ENCODE measurements at places on chromosomes 4 and X.

- no peak for DNase-seq
Observed at GRCh38 chr4:184293552-184293951, 75.9 kb upstream of the ENPP6 start.

DNA sequence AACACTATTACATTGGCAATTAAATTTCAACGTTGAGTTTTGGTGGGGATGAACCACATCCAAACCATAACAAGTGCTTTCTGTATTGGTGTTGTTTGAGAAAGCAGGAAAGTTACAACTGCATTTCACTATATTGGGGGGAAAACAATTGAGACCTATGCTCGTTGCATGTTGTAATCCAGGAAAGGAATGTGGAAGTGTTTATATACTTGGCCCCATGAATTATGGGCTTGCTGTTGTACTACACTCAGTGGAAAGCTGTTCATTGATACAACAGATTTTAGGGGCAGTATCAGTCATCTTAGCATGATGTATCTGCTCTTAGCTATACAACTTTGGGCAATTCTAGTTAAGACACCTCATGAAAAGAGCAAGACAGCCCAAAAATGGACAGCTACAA is 52.4 kb downstream of the KLHL5 start:
- no peak for DNase-seq

DNA sequence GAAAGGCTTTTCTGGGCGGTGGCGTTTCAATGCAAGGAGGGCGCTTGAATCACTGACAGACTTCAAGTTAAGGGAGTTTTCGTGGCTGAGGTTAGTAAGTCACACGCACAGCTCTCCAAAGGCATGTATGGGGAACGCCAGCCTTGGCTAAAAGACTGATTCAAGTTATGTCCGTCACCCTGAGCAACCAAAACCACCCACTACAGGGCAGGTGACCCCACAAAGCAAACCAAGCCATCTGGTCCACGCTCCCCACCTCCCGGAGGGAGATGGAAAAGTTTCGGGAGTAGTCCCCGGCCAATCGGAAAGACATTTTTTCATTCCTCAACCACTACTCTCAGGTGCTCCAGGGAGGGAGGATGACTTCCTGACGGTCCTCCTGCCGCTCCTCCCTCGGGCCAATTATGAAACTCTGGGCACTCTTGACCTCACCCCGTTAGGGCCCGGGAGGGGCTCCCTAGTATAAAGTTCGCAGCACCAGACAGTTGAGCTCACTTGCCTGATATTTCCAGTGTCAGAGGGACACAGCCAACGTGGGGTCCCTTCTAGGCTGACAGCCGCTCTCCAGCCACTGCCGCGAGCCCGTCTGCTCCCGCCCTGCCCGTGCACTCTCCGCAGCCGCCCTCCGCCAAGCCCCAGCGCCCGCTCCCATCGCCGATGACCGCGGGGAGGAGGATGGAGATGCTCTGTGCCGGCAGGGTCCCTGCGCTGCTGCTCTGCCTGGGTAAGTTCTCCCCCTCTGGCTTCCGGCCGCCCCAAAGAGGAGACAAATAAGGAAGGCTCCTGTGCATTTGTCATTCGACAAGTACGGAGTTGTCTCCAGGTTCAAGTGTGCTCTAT is at the start of gene EREG:
Gene EREG, plus strand, starts transcription at position 494 of the 840 bp plus-strand sequence. Its CDS starts 164 bp downstream, at position 658.
- no peak for DNase-seq

DNA sequence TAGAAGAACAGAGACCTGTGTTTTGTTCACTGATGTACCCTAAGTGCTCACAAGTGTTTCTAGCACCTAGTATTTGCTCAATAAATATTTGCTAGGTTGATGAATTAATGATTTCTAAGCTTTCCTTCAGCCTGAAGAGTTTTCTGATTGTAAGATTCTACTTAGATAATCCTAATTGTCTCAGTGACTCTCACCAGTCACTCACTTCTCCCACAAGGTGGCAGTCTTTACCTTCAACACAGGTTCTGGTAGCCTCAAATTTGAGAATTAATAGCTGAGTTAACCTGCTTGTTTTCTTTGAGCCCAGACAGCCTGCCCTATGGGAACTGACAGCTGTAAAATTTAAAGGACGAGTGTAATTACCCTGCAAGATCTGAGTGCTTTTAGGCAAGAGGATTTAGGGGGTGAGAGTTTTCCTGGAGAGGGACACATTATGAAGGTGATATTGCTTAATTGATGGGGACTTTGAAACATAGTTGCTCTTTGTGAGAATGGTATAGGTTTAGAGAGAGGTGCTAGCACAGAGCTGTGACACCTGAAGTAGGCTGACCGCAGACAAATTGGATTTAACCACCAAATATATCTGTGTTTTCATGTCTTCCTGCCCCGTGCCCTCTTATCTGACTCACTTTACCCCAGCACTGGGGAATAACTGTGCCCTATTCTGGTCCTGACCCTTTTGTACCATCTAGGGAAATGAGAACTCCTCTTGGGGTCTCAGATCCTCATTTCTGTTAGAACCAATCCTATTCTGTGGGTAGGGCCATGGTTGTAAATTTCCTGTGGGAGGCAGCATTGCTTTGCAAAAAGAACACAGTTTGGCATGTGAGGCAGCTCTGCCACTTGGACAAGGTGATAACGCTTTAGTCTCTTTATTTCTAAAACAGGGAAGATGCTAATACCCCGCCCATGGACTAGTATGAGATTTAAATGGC is 27.7 kb downstream of the CD38 start:
- no peak for DNase-seq

- DNase-seq: no peak
Observed at GRCh38 chr4:24103434-24104157, 213.7 kb upstream of the PPARGC1A start.

DNA sequence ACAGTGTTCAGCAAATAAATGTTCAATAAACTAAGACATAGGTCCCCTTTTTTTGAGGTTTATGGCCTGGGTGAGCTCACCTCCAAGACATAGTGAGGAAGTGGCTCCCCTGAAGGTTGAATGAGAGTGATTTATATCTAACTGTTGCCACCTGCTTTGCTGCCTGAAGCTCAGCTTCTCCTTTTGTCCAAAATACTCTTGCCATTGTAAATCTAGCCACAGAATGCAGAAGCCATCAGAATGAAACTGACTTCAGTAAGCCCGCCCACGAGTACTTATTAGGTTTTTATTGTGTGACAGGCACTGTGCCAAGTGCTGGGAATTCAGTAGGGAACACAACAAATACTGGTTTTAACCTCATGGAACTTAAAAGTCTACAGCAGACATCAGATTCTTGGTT is 18.0 kb downstream of the SPINK2 start:
- no peak for DNase-seq

DNA sequence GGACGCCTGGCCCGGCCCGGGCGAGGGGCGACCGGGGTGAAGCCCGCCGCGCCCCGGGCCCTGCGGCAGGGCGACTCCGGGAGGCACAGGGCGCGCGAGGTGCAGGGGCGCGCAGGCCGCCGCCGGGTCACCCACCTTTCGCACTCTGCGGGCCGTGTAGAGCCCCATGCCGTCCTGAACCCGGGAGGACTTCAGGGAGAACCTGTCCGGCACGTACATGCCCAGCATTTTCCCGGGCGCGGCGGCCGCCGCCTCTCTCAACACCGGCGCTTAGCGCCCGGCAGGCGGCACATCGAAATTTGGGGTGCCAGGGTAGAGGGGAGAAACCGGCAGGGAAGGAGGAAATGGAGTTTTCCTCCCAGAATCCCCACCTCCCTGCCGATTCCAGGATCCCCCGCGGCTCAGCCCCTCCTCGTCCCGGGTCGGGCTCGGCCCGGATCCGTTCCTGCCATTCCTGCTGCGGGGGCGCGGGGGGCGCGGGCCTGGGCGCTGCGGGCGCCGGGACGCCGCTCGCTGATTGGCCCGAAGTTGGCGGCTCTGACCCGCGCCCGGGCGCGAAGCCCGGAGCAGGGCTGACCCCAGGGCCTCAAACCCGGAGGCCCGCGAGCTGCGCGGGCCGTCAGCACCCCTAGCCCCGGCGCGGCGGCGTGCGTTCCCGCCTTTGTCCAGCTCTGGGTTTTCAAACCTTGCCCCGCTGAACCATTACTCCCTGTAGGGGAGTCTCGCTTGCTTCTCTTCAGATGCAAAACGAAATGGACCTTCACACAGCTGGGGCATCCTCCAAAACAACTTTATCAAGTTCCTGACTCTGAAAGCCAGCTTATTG is at the start of gene PRDM5:
Gene PRDM5, minus strand, starts transcription at position 346 of the 826 bp plus-strand sequence. Its CDS starts 118 bp downstream, at position 228.
- DNase-seq: peak; percentile 12

GRCh38 chrX:48573690-48574269 is 504 bp upstream of the RBM3 start:
- DNase-seq: no peak

GRCh38 chr4:89048906-89049601 is 7.9 kb downstream of the FAM13A start:
- no peak for DNase-seq

All from stimulated activated CD8-positive, alpha-beta memory T cell treated with anti-CD3 and anti-CD28 coated beads, Interleukin-15, amount 100 ng/mL, for 48 hours (primary cell).